C1 segment of cervical spinal cord (tissue), 14 donors: ENCODE measurements at places on chromosomes 12 and 14.

- no peak for DNase-seq
Measured at GRCh38 chr12:132550830-132551640, 59.3 kb downstream of the LRCOL1 start.

DNA sequence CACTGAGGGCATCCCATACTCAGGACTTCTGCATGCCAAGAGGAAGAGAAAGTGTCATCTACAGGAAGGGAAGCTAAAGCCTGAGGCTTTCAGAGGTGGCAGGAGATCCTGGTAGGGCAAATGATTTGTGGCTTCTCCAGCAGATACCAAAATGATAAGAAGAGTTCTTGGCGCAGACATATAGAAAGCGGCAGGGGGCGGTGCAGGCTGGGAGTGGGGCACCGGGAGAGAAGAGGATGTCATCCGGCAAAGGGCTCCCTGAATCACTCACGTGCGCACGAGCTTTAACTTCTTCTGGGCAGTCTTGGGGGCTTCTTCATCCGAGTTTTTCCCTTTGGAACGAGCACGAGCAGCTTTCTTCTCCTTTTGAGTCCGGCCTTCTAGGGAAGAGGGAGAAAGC is 5.2 kb upstream of the ACRBP start:
- no peak for DNase-seq

DNA sequence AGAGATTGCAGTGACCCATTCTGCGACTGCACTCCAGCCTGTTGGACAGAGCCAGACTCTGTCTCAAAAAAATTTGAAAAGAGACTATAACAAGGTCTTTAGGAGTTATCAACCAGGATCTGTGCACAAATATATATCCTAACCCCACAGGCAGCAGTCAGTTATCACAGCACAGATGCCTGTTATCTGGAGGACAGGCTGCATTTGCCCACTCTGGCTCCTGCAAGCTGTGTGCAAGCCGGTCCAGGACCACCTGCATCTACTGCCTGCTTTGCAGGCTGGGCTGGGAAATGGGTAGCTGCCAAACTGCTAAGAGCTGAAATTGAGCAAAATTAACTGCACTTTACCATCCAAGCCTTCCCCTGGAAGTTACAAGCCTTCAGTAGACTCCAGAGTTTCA is 21.4 kb upstream of the RCOR1 start:
- DNase-seq: no peak

DNA sequence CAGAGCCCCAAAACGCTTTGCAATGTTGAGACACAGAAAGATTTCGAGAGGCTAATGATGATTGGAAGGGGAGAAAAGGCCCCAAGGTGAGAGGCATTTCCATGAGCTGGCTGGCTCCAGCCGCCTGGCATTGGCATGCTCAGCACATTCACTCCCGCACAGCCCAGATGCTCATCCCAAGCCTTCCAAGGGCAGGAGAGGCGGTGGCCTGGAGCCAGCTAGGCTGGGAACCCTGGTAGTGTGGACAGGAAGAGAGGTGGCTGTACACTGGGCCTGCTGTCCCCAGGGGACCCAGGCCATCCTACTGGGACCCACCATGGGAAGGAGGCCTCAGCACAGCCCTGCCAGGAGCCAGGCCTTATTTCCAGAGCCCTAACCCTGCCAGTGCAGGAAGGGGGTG is 72.2 kb downstream of the SPTB start:
- no peak for DNase-seq

GRCh38 chr12:8590842-8591545 is 21.7 kb downstream of the AICDA start:
- DNase-seq: no peak

GRCh38 chr12:2688381-2688931 is 106.3 kb upstream of the FKBP4 start:
- no peak for DNase-seq

GRCh38 chr12:50394469-50395029 is 1.9 kb downstream of the FAM186A start:
- DNase-seq: no peak

GRCh38 chr12:95740751-95741150 is 49.8 kb downstream of the NTN4 start:
- DNase-seq: no peak

DNA sequence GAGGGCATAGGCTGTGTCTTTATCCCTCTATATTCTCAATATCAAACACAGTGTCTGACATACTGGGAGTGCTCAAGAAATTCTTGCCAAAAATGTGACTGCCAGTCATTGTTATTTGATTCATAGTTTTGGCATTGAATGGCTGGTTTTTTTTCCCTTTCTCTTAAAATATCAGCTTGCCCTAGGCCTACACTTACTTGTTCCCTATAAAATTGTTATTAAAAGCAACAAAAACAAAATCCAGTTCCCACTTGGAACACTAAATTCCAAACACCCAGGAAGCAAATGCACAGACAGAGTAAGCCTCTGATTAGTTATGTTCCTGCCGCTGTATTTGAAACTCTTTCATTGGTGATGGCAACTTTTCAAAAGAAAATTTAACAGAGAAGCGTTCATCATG is 110.7 kb downstream of the WIF1 start:
- DNase-seq: no peak

DNA sequence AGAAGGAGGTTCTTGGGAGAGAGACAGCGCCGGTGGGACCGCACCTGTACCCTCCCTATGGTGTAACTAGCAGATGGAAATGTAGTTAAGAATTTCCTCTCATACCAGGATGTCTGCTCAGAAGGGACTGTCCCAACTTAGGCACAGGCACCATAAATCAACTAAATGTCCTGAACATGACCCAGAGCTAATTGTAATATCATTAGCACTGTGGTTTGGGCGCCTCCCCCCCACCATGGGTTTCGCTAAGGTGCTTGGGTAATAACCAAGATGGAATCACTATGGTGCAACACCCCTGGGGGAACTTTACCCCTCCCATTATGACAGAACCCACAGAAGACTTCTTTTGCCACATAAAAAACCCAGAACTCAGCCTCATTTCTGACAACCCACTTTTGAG is 15.9 kb downstream of the ZNF641 start:
- no peak for DNase-seq

DNA sequence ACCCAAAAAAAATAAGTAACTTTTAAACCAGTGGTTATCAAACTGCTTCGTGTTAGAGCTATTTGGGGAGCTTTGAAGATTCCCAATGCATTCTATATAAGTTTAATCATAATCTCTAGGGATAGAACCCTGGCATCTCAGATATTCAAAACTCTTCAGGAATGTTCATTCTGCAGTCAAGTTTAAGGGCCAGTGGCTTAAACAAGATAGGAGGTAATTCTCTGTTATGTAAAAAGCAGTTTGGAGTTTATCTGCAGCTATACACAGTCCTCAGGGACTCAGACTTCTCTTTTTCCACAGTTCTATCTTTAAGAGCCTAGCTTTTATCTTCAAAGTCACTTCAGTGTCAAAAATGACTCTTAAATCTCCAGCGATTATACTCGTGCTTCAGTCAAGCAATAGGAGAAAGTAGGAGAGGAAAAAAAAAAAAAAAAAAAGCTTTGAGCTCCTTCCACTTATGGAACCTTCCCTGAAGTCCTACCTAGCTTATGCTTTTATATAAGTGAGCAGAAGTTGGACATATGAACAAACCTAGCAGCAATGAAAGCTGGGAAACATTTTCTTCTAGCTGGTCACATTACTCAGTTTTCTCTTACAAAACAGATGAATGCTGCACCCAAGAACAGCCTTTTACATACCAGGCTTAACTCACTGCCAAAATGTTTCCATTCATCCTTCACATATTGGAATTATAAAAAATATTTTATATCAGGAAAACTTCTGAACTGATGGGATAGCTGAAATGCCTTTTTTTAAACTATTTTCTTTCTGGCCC is 302.8 kb downstream of the FSCB start:
- no peak for DNase-seq

- DNase-seq: no peak
Measured at GRCh38 chr14:67882986-67883555, 63.5 kb downstream of the RAD51B start.

DNA sequence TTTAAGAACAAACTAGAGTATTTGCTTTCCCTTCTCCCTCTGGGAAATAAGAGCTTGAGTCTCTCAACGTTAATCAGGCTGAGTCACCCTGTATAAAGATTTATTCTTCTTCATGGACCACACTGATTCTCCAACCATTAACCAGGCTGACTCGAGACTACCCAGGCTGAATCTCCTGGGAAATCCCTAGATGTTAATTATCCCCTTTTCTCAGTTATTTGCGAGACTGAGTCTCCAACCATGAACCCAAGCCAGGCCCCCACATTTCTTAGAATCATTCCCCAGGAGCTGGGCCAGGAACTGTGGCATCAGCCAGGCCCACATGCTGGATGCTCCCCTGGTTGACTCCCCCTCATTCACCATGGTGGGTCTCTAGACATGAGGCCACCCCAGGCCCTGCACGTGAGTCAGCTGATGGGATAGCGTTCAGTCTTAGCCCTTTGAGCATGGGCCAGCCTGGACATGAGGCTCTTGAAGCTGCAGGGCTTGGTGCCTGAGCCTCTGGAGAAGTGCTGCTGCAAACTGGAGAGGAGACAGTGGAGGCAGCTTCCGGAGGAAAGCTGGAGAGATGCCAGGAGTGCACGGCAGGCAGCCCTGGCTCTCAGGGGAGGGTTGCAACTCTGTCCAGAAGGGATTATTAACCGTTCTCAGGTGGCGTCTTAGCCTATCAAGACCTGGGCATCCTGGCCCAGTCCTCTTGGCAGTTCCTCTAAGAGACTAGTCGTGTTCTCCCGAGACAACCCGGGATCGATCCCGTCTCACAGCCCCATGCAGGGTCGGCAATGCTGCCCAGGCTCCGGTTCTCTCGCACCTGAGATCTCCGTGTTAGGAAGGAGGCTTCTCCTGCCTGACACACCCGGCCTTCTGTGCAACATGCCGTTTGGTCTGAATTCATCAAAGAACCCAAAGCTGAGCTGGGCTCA is 296.6 kb downstream of the ADGRD1 start:
- no peak for DNase-seq

- DNase-seq: no peak
Measured at GRCh38 chr14:23392613-23393012, 15.5 kb downstream of the MYH6 start.

DNA sequence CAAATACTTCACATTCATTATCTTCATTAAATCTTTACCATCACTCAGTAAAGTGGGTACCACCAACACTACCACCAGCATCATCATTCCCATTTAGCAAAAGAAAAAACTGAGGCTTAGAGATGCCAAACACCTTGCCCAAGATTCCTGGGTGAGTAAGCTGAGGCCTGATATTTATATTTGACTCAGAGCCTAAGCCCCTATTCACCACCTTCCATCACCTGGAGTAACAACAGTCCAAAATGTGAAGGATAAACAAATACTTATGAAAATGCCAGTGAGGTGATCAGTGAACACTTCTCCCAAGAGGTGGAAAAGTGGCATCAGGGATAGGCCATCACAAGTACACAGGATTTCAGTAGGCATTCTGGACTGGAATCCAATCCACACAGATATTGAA is 3.7 kb downstream of the SLC38A1 start:
- DNase-seq: no peak

DNA sequence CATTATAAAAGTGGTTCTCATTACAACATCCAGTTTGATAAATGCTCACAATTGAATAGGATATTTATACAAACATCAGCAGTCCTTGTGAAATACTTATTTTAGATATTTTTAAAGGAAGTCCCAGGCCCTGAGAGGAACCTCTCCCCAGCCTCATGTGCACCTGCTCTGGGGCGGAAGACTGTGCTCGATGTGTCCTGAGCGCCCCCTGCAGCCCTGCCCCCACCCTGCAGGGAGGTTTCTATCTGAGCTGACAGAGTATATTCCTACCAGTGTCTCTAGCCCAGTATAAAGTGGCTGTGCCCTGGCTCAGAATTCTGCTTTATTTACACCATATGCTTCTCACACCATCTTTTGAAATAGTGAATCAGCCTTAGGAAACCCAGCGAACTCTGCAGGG is 1349.1 kb downstream of the TMEM121 start:
- no peak for DNase-seq

DNA sequence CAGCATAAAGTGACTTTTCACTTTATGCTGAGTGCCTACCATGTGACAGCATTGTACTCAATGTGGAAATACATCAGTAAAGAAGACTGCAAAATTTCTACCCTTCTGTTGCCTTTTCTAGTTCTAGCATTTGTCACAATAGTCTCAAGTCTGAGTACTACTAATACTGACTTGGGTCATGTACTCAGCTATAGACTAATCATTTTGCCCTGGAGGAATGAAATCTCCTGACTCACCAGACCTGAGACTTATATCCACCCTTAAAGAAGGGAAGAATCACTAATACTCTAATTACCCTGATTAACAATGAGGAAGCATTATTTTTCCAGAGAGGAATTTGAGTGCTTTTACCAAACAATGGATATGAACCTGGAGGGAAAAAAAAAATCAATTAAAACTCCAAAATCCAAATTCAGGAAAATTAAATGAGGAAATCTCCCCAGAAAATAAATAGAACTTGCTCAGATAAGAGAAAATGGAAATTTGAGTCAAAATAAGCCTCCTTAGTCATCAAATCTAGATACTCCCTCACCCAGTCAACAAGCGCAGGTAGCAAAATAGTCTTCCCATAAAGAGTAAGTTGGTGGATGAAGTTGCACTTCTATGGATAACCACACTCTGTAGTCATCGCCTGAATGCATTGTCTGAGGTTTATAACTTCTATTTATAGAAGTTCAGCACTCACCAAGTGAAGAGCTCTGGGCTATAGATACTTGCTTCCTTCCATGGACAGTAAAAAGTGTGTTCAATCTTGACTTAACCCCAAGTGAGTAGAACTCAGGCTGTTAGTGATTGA is 386.6 kb downstream of the SYT1 start:
- DNase-seq: no peak

- DNase-seq: no peak
Measured at GRCh38 chr12:64912516-64913255, 88.2 kb downstream of the TBC1D30 start.

GRCh38 chr12:66692170-66692569 is 13.3 kb upstream of the GRIP1 start:
- DNase-seq: no peak

DNA sequence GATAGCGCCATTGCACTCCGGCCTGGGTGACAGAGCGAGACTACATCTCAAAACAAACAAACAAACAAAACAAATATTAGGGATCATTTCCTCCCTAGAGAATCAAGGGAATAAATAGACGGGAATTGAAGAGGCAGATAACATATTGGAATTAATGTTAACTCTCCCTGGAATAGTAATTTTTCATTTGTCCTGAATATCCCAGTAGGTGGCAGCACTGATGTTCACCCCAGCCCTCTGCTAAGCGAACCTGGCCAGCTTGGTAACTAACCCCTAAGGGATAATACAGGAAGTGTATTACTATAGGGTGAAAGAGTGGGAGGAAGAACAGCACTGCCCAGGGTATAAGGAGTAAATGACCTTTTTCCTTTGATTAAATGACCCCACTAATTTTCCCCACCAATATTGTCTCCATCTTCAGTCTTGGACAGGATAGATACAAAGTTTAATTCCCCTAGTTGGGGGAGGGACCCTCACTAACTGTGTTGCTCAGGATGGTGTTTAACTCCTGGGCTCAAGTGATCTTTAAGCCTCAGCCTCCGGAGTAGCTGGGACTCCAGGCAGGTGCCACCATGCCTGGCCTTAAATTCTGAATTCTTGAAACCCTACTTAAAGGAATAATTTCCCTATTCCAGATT is 40.5 kb downstream of the SLC2A14 start:
- DNase-seq: no peak

- DNase-seq: no peak
Measured at GRCh38 chr12:71214511-71215285, 56.9 kb upstream of the TSPAN8 start.

- no peak for DNase-seq
Measured at GRCh38 chr12:130127532-130127911, 34.7 kb upstream of the FZD10 start.

GRCh38 chr12:7856516-7856915 is 16.2 kb downstream of the SLC2A14 start:
- DNase-seq: no peak

GRCh38 chr12:124097701-124098100 is 124.7 kb downstream of the ZNF664 start:
- peak; percentile 34 for DNase-seq
